Uterus (tissue), 4 donors: ENCODE measurements at places on chromosomes 13 and 19. TPM values are rescaled to one million over a fixed set of nuclear protein-coding genes. Genes with fewer than 3 reads are reported as not detected.
A peak's percentile ranks its signal among the peaks of the same experiment; 100 is the strongest.

GRCh38 chr19:29079356-29080032, 133.5 kb downstream of the UQCRFS1 start:
- no peak for DNase-seq

GRCh38 chr19:38683393-38684077, 36.1 kb downstream of the ACTN4 start:
- DNase-seq: peak; percentile 83

GRCh38 chr19:7391218-7391670, 42.5 kb downstream of the ARHGEF18 start:
- DNase-seq: no peak

GRCh38 chr13:99311748-99312492, 4.7 kb upstream of the GPR183 start:
- DNase-seq: peak; percentile 46

GRCh38 chr19:49758292-49758691, 4.8 kb downstream of the TSKS start:
- DNase-seq: no peak

- peak; percentile 75 for DNase-seq
Observed at GRCh38 chr19:35935911-35936737, at the start of gene LRFN3. Gene LRFN3 (plus strand): TSS chr19:35936374. CDS start chr19:35939426, 3,052 bp downstream.

DNA sequence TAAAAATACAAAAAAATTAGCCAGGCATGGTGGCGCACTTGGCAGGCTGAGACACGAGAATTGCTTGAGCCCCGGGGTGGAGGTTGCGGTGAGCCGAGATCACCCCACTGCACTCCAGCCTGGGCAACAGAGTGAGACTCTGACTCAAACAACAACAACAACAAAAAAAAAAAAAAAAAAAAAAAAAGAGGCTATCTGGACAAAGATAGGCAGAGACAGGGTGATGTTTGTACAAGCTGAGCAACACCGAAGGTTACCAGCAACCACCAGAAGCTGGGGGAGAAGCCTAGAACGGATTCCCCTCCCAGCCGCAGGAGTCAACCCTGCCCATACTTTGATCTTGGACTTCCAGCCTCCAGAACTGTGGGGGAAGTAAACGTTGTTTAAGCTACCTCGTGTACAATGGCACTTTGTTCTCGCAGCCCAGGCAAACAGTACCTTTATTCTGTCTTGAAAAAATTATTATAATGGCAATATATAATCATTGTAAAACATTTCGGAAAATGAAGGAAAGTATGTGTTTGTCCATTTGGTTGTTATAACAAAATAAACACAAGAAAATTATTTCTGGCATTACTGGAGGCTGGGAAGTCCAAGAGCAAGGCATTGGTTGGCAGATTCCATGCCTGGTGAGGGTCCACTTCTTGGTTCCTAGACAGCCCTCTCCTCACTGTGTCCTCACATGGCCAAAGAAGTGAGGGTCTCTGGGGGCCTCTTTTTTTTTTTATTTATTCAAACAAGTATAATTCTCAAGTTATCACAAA, 39.8 kb upstream of the LATS2 start:
- DNase-seq: no peak

GRCh38 chr19:52296400-52296772, 583 bp upstream of the ZNF480 start:
- no peak for DNase-seq

DNA sequence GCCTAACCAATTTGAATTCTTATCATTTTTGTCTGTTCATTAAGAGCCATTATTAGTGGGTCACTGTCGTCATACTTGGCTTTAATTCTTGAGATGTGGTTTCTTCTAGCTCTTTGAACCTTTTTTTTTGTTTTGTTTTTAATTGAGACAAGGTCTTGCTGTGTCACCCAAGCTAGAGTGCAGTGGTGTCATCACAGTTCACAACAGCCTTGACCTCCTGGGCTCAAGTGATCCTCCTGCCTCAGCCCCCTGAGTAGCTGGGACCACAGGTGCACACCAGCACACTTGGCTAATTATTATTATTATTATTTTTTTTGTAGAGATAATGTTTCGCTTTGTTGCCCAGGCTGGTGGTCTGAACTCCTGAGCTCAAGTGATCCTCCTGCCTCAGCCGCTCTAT, 25.8 kb upstream of the LDLR start:
- DNase-seq: no peak

GRCh38 chr19:51196181-51196580, 28.7 kb upstream of the CD33 start:
- no peak for DNase-seq

DNA sequence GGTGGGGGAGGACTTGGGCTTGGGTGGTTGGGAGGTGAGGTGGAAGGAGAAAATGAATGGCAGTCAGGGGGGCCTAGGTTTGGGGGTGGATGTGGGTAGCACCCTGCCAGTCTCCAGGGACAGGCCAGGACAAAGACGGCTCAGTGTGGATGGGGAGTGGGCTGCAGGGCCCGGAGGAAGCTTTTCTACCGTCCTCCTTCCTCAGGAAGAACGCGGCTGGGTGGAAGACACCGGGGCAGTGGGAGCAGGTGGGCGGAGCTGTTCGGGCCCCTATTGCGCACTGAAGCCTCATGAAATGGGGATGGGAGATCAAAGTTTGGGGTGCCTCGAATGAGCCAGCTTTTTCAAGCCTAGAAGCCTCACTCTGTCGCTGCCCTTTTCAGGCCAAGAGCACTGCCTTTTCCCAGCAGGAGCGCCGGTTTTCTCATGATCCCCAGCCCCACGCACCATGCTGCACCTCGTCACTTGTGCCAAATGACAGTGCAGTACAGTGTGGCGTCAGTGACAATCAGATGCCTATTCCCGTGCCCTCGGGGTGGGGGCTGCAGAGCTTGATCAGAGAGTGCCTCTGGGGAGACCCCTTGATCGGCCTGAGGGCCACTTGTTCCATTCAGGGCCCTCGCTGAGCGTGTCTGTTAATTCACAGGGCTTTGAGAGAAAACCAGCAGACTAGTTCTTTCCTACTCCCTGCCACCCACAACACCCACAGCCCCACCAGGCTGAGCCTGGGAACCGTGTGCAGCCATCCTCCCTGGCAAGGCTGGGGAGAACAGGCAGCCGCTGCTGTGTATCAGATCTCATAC, 1.5 kb downstream of the CALM3 start:
- DNase-seq: no peak

GRCh38 chr13:68168448-68168847, 938.3 kb upstream of the PCDH9 start:
- DNase-seq: no peak

DNA sequence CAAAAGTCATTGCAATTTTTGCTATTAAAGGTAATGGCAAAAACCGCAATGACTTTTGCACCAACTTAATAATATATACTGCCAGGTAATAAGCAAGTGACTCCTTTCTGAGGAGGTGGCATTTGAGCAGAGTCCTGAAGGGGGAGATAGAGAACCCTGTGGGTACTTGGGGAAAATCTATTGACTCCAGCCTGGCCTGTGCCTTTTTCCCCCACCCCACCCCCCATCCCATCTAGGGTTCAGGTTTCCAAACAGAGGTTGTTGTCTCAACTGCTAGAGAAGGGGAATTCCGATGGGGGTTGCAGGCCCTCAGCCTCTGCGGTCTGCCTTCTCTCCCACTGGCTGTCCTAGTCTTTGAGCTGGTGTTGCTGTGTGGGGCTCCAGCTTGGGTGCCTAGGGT, 11.5 kb downstream of the S1PR2 start:
- DNase-seq: no peak

- DNase-seq: no peak
Observed at GRCh38 chr19:896434-896833, 3.1 kb downstream of the RNU6-9 start.

DNA sequence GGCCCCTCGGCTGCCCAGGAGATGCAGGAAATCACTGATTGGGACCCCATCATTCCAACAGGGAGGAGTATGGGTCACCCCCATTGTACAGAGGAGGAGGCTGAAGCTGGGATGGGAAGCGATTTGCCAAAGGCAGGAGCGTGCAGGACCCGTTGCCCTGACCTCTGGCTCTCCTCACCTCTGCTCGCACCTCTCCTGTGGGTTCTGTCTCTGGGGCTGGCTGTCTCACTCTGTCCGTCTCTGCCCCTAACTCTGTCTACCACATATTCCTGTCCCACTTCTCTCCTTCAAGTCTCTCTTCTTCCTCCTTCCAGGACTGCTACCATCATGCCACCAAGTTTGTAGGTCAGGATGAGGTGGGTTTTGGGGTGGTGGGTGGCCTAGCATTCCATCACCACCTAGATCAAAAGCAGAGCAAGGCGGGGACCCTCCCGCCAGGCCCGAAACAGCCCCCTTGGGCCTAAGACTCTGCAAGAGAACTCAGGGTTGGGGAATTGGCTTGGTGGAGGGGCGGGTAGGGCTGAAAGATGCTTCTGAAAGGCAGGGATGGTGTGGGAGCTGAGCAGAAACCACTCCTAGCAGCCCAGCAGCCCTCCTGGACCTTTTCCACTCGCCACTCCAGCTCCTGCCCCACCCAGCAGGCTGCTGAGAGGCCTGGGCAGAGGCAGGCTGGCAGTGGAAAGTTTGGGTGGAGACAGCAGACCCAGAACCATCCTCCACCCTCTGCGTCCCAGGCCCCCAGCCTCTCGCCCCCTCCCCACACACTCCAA, 1.0 kb upstream of the LGALS7 start:
- DNase-seq: no peak

DNA sequence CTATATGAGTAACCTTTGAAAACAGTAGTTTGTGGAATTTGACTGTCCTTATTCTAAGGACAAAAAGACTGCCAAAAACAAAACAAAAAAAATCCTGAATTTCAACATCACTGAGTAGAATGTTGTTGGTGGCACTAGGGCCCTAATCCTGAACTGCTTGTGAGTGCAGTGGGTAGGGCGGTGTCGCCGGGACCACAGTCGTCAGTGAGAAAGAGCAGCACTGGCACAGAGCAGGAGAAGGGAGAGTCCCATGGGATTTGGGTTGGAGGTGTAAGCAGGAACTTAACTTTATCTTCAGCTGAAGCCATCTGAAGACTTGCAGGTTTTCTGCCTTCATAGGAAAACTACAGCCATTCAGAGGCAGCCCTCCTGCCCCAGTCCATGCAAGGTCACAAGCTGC, 5.6 kb downstream of the PCID2 start:
- DNase-seq: no peak

GRCh38 chr13:67231289-67232000, 1.3 kb upstream of the PCDH9 start:
- DNase-seq: no peak

GRCh38 chr19:8412783-8413628, at the start of gene MARCHF2:
Gene MARCHF2 (plus strand): TSS chr19:8413305. CDS start chr19:8421841, 8,536 bp downstream.
- peak; percentile 95 for DNase-seq

DNA sequence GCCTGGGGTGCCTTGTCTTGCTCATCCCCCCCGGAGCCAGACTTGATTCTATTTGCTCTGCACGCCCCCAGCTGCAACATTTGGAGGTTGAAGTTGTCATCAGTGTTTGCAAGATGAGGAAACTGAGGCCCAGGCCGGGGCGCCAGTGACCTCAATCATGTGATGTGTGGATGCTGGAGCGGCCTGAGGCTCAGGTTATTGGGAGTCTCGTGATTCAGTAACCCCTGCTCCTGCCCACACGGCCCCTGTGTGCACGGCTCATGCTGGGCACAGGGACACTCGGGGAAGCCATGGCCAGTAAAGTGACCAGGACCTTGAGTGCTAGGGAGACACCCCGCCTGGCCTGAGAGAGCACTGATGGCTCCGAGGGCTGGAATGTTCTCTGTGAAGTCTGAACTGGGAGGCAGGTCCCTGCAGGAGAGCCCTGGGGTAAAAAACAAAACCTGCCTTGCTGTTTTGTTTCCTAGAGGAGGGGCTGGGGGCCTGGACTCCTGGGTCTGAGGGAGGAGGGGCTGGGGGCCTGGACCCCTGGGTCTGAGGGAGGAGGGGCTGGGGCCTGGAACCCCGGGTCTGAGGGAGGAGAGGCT, 1.9 kb downstream of the FGF21 start:
- DNase-seq: no peak

GRCh38 chr13:46761866-46762265, 35.1 kb downstream of the ESD start:
- no peak for DNase-seq

DNA sequence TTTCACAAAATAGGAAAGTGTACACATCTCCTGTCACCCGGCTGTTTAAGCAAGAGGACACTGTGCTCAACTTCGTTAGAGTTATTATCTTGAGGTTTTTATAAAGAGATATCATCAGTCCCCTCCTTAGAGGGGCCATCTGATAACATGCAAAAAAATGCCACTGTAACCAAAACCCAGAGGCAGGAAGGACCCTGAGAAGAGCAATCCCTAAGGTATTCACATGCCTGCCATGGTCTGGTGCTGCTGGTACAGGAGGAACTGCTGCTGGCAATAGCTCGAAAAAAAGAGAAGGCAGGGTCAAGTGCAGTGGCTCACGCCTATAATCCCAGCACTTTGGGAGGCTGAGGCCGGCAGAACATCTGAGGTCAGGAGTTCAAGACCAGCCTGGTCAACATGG, 12.8 kb upstream of the CEACAM3 start:
- DNase-seq: no peak

- DNase-seq: peak; percentile 78
Observed at GRCh38 chr19:982567-983170, 1.5 kb upstream of the WDR18 start.

- no peak for DNase-seq
Observed at GRCh38 chr13:90276216-90276615, 1071.3 kb upstream of the MIR17HG start.

SIGLEC10 gene
- total RNA-seq: 1.3 TPM

CGB8 gene
- total RNA-seq: not detected

MAN2B1 gene
- 44.6 TPM for total RNA-seq

PROSER1 gene
- total RNA-seq: 11.0 TPM

FUT1 gene
- 1.5 TPM for total RNA-seq

SGCG gene
- not detected for total RNA-seq

SMAD9 gene
- 27.7 TPM for total RNA-seq

ATXN8OS gene
- not detected for total RNA-seq

MCEMP1 gene
- not detected for total RNA-seq

ZNF536 gene
- total RNA-seq: not detected

PSG11 gene
- total RNA-seq: not detected

RNF17 gene
- not detected for total RNA-seq

NLRP5 gene
- not detected for total RNA-seq

PNMA8A gene
- 69.7 TPM for total RNA-seq
